ENCODE measurements at places on chromosomes 12 and 14.

GRCh38 chr14:90613453-90613852, 202.8 kb downstream of the TTC7B start:
- DNase-seq = no peak

DNA sequence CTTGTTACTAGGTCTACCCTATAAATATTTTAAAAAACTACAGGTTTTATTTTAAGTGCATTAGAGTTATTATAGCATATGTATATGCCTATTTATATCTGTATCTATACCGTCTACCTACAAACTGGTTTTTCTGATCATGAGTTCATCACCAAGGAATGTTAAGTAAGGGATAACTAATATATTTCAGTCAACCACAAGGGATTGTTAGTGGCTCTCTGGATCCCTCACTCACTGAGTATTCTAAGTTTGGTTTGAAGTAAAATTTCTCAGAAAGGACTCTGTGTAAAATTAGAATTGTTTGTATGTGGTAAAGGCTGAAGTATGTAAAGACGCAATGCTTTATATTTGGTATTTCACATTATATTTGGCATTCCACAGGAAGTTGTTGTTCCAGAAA, 4.8 kb downstream of the EPYC start:
- peak; percentile 28 for DNase-seq

GRCh38 chr12:89507015-89507824, 17.4 kb downstream of the GALNT4 start:
- no peak for DNase-seq

DNA sequence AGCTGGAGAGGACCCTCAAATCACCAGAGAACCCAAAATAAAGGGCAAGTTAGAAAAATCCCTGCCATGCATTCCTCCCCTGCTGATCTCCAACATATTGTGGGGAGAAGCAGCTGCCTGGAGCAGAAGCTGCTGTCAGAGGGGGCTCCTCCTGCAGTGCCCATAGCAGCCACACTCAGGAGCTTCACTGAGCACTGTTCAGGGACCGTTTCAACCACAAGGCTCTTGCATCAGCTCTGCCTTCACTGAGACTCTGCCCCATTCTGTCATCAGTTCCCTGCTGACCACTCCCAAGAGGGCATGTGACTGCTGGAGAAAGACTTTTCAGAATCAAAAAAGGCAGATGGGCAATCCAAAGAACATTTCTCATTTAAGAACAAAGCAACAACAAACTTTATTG, 392.7 kb downstream of the GALC start:
- no peak for DNase-seq

DNA sequence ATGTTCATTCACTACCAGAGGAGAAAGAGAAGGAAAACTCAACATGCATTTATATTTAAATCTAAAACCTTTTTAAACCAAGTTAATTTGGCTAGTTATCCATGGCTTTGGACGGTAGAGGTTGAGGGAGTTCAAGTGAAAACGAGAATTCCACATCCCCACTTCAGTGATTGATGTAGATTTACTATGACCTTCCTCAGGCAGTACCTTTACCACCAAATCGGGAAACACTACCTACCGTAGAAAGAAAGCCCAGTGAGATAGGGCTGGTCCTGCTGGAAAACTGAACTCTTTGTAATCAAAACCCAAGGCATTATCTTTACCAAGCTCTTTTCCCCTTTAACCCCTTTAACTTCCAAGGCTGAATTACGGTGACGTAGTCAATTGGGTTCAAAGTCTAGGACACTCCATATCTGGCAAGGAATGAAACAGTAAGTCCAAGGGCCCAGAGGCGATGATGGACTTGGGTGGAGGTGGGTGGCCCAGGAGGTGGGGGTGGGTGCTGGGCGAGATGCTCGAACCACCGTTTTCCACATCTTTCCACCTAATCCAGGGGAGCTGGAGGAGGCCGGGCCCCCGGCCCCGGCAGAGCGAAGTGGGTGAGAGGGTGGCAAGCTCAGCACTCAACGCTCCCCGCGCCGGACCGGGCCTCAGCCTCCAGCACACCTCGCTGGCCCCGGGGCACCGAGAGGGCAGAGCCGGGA, 618 bp downstream of the SEC23A start:
- DNase-seq = peak; percentile 67

DNA sequence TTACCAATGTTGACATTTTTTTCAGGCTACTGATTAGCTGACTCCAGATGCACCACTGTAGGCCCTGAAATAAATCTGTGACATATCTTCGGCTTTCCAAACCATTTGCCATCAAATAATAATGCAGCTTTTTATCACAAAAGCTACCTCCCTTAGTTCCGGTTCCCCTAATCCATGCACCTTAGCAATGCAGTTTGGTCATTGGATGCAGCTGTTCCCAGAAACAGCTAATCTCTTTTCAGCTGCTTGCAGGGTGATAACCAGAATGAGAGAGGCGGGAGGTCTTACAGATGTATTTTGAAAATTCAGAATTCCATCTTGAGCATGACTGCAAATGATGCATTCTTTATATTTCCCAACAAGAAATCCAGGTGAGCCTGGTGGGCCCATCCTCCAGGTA, 646.2 kb downstream of the SOX5 start:
- DNase-seq = no peak

GRCh38 chr14:24136684-24137528, 912 bp downstream of the PSME1 start:
- no peak for DNase-seq

DNA sequence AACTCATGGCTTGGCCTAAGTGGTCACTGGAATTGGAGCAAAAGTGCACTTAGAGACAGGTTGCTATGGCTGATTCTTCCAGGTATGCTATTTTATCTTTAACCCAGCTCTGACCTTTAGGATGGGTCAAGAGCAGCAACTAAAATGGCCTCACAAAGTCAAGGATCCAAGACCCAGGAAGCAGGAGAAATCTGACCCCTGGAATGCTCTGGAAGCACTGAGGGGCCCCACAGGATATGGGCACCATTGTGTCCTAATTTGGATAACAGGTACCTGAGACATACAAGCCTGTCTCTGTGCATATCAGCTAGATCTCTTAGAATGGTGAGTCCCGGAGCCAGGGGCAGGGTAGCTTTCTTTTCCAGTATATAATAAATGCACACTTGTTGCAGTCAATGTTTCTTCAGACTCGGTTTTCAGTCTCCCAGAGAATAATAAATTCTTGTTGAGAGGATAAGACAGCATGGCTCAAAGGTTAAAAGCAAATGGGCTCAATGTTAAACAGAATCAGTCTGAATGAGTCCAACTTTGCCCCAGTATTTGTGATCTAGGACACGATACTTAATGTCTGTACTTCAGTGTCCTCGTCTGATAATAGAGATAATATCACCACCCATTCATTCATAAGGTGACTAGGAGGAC, 29.3 kb upstream of the TMCC3 start:
- no peak for DNase-seq

DNA sequence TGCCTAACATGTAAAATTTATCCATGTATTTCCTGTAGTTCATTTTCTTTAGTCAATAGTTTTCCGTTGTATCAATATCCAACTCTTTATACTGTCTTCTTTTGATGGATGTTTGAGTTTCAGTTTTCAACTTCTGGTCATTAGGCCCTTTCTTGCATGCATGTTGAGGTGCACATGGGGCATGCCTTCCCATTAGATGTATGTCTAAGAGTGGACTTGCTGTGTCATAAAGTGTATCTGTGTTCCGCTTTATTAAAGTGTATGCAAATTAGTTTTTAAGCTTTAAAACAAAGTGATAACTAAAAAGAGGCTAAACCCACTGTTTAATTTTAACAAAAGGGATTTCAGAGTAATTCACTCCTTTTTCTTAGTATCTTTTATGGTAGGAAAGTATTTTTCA, 441.1 kb downstream of the PCNX1 start:
- no peak for DNase-seq
